ENCODE measurements at places on chromosomes 13 and 19.

- DNase-seq = peak; percentile 41
Observed at GRCh38 chr19:38513762-38514167, 80.3 kb downstream of the RYR1 start.

GRCh38 chr19:58355215-58355796 lies 2.0 kb upstream of the A1BG start:
- DNase-seq = no peak

- peak; percentile 71 for DNase-seq
Observed at GRCh38 chr19:17079710-17080439, 4.3 kb downstream of the MYO9B start.

DNA sequence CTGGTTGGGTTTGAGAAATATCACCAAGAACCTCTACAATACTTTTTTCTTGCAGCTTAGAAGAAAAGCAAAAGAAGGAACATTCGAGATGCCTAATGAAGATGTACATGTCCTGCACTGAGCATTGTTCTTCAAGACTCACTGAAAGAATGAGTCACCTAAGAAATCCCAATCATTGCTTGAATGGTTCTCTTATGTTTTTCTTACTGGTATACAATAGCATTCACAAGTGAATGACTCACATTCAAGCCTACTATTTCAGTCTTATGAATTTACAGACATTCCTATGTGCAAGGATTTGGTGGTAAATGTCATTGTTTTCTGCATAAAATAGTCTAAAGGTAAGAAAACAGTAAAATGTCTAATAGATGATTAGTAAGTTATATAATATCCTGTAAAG lies 594.6 kb downstream of the PCDH9 start:
- DNase-seq = no peak

Measured in CD4-positive, alpha-beta T cell treated with Interleukin-10 for 1 hour (primary cell).